ENCODE measurements at places on chromosomes 3 and 15.
A peak's percentile ranks its signal among the peaks of the same experiment; 100 is the strongest.

DNA sequence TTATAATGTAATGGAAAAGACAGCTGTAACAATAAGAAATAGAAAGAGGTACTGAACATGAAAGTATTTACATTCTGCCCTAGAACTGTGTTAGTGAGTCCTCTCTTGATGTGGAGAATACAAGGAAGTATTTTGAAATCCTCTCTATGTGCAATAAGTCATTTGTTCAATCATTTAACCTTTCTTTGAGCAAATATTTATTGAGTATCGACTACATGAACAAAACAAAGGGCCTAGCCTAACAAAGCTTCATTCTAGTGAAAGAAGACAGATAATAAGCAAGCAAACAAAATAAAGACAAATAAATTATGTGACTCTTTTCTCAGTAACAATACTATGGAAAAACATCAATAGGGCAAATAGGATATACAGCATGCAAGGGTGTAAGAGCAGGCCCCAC lies 354.9 kb upstream of the ATP11B start:
- DNase-seq = peak; percentile 96

- no peak for DNase-seq
Measured at GRCh38 chr3:194622621-194623340, 10.4 kb downstream of the TMEM44 start.

DNA sequence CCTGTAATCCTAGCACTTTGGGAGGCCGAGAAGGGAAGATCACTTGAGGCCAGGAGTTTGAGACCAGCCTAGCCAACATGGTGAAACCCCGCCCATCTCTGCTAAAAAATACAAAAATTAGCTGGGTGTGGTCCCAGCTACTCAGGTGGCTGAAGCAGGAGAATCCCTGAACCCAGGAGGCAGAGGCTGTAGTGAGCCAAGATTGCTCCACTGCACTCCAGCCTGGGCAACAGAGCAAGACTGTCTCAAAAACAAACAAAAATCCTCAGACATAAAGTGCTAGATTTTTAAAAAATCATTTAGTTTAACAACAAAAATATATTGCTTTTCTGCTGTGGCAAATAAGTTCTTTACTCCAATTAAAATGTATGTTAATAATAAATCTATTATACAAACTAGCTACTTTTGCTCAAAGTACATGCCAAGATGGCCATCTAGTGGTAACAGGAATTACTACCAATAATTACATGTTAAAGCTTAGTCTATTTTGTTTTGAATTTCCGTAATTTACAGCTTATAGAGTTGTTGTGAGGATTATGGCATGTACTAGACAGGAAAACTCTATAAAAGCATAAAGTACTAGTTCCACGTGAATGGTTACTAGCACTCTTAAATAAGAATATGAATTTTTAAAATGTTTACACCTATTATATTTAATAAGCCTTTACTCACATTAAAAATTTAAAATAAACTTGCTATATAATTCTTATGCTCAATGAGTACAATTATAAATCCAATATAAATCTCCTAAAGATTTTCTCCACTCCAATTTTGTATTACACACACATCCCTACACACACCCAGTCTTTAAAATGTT lies 39.0 kb downstream of the GABPB1 start:
- DNase-seq = peak; percentile 8

GRCh38 chr3:23921052-23921511 lies 4.2 kb downstream of the RPL15 start:
- no peak for DNase-seq

DNA sequence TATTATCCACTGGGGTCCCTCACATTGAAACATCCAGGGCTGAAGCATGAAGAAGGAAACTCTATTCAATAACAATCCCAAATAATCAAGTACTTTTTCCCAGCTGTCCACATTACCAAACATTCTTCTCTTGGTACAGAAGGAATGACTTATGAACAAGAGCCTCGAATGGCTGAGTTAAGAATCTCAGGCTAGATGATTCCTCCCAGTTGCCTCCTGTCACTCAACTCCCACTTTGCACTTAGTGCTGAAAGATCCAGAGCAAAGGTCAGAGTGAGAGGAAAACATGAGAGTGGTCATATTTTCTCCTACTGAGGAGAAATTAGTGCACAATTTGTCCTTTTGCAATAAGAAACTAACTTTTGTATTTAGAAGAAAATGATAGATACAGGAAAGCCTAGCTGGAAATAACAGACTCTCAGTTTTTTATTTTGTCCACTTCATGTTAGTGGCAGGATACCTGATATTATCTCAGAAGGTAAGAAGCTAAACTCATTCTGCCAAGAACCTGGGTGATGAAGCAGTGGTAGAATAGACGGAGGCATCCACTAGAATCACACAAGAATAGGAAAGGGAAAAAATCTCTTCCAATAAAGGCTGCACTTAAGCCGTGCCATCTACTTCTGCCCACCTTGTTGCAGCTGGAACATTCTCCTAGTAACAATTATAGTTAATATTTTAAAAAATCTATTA lies 46.2 kb downstream of the GADL1 start:
- no peak for DNase-seq

- DNase-seq = peak; percentile 56
Measured at GRCh38 chr15:74816624-74817369, 4.2 kb downstream of the LMAN1L start.

DNA sequence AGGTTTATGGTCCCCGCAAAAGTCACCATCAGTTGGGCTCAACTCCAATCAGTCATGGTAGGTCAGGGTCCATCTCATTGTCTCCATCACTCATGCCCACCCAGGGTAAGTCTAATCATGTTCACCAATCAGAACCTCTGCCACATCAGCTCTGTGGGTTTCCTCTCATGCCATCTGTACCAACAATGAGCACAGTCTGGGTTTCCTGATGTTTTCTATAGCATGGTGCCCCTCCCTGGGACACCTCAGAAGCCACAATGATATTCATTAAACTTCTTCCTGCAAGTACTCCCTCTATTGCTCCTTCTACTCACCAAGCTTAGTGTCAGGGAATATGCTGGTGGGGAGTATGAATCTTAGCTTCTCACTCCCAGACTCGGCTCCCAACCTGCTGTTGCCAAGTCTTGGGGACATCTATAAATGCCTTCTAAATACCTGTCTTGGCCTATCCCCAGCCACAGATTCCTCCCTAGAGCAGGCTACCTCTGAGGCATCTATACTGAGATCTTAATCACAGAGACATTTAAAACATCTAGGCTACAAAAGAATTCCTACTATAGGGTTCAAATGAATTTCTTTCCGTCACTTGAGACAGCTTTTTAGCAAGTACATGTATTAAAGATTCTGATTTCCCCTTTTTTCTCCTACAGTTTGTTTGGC lies 5.0 kb upstream of the CCR2 start:
- no peak for DNase-seq

DNA sequence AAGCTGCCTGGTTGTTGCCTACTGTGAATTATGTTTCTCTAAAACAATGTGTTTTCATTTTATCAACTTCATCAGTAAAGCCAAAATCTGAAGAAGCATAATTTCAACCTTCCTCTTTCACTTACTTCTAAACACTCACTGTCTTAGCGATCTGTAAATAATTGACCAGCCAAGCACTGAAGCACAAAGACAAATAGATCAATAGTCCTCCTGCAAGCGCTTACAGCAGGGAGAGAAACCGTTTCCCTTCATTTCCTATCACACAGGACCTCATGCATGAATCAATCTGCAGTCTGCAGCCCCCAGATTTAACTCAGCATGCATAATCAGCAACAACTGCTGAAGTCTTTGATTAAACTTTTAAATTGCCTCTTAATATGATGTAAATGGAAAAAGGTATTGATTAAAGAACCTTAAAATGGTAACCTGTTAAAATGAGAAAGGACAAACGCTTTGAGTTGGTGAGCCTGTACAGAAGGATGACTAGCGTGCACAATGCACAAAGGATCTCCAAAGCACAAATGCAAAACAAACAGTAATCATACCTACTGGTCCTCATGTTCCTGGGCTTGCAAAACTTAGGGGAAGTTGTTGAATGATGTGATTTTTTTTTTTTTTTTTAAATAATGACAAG lies 370.2 kb upstream of the ZNF385D start:
- DNase-seq = no peak
